ENCODE measurements at places on chromosomes 12 and 14. TPM values are rescaled to one million over a fixed set of nuclear protein-coding genes. Genes with fewer than 3 reads are reported as not detected.

DNA sequence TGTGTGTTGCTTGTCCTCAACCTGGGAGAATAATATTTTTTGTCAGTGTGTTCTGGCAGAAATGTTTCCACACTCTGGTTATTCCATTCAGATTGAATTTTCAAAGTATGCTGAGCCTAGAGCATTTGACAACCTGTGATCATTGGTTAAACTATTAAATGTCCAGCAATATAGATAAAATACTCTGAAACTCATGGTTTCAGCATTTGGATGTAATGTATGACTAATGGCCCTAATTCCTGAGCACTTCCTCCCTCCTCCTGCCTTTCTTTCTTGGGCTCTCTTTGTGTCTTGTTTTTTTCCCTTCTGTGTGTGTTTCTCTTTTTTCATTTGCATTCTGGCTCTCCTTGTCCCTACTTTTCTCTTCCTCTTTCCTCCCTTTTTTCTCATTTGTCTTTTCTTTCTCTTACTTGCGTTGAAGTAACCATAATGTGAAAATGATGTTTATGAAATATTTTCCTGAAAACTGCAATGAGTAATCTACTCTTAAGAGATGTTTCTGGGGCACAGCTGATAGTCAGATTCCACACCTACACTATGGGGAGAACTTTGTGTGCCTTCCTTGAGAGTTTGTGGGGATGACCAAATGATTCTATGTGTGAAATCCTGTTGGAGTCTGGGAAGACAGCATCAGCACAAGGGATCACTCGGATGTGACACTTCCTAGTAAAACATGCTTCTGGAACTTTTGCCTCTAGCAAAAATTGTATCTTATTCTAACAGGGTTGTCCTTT, 74.6 kb downstream of the FRMD6 start:
- no peak for DNase-seq

DNA sequence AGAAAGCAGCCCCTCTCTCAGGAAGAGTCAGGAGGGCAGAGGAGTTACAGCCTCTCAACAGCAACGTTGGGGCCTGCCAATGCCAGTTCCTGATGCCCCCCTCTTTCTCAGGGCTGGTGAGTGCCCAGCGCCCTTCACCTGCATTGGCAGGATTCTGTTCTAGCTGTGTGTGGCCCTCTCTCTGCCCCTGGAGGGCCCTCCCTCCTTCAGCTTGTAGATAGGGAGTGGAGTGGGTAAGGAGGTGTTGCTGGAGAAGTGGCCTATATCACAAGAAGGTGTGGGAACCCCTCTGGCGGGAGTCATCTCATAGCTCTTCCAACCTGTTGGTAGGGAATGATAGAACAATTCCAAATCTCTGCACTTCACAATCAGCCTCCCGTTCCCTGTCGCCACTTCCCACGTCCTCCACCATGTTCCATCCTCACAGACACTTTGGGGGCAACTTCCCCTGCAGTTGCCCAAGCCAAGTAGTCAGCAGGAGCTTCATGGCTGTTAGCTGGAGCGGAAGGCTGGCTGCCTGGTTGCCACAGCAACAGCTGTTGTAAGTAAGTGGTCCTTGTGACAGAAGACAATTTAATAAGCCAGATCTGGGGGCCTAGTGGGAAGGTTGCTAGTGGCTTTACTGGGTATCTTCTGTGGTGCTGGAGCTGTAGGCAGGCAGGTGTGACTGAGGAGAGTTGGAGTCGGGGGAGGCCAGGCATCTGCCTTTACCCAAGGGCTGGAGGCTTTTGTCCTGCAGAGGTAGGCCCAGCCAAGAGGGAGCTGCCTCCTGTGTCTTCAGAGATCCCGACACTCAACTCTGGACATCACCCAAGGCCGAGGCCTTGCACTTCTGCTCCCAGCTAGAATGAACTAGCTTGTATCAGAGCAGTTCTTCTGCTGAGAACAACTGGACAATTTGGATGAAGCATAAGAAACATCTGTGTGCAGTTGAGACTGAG, 38.4 kb downstream of the GALNT16 start:
- no peak for DNase-seq

DNA sequence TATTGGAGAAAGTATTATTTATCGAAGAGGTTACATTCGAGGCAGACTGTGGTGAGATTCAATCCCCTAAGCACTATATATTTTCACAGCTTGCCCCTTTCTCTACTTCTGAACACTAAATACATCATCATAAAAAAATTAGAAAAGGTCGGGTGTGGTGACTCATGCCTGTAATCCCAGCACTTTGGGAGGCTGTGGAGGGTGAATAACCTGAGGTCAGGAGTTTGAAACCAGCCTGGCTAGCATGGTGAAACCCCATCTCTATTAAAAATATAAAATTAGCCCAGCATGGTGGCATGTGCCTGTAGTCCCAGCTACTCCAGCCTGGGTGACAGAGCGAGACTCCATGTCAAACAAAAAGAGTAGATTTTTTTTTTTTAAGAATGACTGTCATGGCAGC, 70.6 kb upstream of the MYF6 start:
- DNase-seq, result no peak

- no peak for DNase-seq
These were observed 8.2 kb upstream of the TRPV4 start for GRCh38 chr12:109841356-109841755.

DNA sequence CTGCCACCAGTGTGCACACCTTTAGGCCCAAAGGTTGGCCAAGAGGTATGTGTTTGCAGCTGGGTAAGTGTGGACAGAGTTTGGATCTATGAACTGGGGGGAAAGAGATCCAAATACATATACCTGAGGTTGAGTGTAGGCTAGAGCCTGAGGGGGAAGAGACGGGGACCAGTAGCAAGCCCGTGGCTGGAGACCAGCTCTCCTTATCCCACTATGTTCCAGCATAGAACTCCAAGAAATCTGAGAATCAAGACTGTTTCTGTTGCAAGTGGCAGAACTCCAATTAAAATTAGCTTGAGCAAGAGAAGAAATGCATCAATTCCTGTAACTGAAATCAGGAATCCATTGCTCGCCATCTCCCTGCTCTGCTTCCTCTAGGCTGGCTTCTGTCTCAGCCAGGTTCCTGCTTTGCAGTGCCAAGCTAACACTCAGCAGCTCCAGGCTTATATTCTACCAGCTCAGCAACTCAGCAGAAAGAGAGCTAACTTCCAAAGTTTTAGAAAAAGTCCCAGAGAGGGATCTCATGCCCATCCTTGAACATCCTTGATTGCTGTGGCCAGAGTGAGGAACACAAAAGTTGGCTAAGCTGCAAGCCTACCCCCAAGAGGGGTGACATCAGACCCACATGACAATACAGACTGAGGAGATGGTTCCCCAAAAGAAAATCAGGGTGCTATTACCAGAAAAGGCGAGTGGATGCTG, 1.5 kb upstream of the PCK2 start:
- DNase-seq, result no peak

DNA sequence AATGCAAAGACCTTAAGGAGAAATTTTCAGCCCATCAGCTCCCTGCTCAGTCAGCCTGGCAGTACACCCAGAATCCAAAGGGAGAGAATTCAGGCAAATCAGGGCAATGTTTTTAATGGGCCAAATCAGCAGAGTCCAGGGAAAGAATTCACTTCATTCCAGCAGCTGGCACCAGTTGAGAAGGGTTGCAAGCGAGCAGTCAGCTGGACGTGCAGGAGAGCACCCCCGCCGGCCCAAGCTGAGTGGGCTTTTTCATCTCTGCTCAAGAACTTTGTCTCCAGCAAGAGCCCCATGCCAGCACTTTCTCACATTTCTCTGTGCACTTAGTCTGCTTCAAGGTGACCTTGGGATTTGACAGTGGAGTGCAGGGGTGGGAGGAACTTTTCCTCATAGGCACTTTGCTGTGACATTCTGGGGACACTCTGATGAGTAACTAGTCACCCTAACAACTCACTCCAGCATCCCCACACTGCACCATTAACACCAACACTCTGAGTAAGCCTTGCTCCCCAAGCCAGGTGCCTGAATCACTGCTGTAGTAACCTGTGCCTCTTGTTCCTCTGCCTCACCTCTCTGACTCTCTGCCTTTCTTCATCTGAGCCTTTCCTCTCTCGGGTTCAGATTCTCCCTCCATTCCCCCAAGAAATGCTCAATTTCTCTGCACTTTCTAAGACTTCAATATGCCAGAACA, 2.2 kb downstream of the ENDOU start:
- no peak for DNase-seq

DNA sequence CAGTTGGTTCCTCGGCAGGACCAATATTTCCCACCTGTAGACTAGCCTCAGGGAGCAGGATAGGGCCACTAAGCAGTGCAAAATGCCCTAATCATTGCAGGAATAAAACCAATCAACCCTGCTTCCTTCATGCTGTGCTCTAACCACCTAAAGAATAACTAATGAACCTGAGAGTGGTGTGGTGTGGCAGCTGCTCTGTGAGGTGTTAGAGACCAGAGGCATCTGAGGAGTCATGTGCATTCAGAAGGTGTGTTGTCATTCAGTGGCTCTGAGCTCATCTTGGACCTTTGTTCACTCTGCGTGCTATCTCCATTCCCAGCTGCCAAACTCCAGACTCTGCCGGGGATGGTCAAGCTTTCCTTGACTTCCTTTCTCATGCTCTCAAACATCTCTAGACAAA, 136.7 kb upstream of the EGLN3 start:
- no peak for DNase-seq

- DNase-seq, result peak; percentile 93
These were observed 64.2 kb downstream of the CLMN start for GRCh38 chr14:95255487-95255886.

LBHD2 gene
- not detected for total RNA-seq

GDF3 gene
- not detected for total RNA-seq

SRRM4 gene
- total RNA-seq, result 0.42 TPM

TMTC2 gene
- 7.6 TPM for total RNA-seq

FAM186B gene
- 0.21 TPM for total RNA-seq

Measured in kidney epithelial cell (primary cell).